Jurkat, Clone E6-1 (cell line): ENCODE measurements at places on chromosomes 16 and 17.

DNA sequence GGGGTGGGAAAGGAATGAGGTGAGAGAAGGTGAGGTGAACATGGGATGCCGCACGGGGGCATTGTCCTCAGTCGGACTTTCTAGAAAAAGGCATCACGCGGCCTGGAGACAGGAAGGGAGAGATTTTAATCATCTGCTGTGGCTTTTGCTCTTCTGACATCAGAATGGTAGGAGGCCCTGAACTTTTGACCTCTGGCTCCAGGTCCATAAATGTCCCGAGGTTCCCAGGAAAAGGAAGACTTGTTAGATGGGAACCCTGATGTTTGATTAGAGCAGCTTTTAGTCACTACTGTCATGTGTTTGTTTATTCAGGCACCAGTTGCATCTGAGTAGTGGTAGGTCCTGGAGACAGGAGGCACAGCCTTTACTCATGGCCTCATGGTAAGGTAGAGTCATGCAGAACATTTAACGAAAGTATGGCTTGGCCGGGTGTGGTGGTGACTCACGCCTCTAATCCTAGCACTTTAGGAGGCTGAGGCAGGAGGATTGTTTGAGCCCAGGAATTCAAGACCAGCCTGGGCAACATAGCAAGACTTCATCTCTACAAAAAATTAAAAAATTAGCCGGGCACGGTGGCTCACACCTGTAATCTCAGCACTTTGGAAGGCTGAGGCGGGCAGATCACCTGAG is 203.1 kb downstream of the MSI2 start:
- DNase-seq: no peak

DNA sequence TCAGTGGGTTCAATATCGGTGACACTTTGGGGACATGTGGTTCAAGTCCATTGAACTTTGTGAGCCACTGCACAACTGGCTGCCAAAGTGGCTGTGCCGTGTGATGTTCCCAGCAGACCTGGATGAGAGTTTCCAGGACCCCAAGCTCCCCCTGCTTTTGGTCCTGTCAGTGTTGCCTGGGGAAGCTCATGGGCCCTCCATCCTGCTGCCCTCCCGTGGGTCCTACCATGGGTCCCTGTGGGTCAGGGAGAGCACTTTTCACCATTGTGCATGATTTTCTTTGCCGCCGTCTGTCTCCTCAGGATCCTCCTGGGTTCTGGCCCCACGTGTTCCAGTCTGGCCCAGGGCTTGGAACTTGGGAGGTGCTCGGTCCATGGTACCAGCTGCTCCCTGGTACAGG is 38.1 kb downstream of the LGALS9 start:
- DNase-seq: no peak

GRCh38 chr16:57754354-57755060 is 18.9 kb downstream of the KATNB1 start:
- no peak for DNase-seq

DNA sequence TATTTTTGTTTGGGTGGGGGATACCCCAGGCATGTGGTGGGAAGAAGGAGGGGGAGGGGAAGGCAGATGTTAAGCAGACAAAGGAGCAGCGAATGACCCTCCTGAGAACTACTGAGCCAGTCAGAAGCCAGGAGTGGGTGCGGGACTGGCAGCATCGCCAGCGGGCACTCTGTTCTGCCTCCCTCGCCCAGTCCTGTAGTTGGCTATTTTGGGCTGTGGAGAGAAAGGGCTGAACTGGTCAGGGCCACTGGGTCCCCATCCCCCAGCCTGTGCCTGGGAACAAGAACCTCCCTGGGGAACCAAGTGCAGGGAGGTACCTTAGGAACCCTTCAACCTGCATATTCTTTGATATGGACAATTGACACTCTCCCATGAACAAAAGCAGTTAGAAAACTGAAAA is 6.4 kb downstream of the LRRC3C start:
- DNase-seq: no peak

DNA sequence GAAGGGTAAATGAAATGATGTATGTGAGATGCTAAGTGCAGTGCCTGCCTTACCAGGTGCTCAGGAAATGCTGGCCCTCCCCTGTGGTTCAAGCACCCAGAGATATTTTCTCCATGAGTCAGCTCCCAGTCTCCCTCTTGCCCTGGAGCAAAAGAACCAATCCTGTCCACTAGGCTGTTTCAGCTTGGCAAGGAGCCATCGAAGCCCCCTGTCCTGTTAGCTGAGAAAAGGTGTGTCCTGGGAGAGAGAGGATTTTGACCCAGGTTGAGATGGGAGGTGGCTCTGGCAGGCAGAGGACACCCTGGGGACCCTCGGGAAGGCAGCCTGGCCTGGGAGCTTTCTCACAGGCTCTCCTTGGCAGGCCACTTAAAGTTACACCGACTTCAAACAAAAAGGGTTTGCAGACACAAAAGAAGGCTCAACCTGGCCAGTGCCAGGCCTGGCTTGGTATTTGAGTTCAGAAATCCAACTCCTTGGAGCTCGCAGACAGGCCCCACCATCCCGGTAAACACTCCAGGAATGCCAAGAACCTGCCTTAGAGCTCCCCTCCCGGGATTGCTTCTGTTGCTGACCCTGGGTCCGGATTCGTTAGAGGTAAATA is 29.6 kb downstream of the NTN1 start:
- DNase-seq: no peak

GRCh38 chr17:69300222-69300621 is 26.7 kb downstream of the ABCA5 start:
- no peak for DNase-seq
